ENCODE measurements at places on chromosomes 1 and 21.

GRCh38 chr1:236837115-236837514 lies 42.0 kb downstream of the MTR start:
- DNase-seq, result no peak

- DNase-seq, result no peak
Observed at GRCh38 chr1:89837036-89837481, 16.2 kb downstream of the LRRC8D start.

GRCh38 chr1:171180670-171181069 lies 4.4 kb upstream of the FMO2 start:
- no peak for DNase-seq

- DNase-seq, result peak; percentile 29
Observed at GRCh38 chr1:11804666-11805421, 920 bp downstream of the MTHFR start.

- DNase-seq, result no peak
Observed at GRCh38 chr1:101820071-101820470, 176.7 kb downstream of the OLFM3 start.

- DNase-seq, result no peak
Observed at GRCh38 chr1:4585705-4586104, 68.7 kb upstream of the AJAP1 start.

DNA sequence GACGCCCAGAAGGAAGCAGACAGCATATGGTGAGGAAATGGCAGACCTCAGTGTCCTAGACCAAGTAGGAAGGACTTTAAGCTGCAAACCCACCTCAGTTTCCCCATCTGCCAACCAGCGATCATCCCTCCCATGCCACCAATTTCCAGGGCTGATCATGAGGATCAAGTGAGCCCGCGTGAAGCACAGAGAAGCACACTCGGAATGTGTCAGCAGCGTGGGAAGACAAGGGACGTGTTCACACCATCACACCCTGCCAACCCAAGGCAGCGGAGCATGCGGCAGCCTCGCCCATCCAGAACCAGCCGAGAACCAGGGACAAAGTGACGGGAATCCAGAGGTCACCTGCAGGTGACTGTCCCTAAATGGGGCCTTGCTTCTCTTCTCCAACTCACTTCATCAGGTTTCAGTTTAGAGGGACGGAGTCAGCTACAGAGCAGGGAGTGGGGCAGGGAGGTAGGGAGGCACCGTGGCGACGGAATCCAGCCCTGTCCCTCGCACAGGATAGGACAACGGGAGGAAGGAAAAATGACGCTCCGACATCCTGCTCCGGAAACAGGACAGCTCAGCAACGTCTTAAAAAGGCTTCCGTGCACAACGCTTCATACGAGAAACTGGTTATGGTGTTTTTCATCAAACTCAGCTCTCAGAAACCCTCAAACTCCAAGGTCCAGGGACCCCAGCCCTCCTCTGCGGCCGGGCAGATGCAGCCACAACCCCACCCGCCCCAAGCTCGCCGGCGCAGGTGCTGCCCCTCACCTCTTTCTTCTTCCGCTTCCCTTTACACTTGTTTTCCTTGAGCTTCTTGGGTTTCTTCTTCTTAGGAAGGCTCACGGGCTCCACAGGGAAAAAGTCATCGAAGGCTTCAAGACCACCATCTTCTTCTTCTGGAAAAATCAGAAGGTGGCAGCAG lies 12.5 kb downstream of the CHD5 start:
- DNase-seq, result no peak

- DNase-seq, result peak; percentile 40
Observed at GRCh38 chr1:185559684-185560331, 174.4 kb upstream of the HMCN1 start.

DNA sequence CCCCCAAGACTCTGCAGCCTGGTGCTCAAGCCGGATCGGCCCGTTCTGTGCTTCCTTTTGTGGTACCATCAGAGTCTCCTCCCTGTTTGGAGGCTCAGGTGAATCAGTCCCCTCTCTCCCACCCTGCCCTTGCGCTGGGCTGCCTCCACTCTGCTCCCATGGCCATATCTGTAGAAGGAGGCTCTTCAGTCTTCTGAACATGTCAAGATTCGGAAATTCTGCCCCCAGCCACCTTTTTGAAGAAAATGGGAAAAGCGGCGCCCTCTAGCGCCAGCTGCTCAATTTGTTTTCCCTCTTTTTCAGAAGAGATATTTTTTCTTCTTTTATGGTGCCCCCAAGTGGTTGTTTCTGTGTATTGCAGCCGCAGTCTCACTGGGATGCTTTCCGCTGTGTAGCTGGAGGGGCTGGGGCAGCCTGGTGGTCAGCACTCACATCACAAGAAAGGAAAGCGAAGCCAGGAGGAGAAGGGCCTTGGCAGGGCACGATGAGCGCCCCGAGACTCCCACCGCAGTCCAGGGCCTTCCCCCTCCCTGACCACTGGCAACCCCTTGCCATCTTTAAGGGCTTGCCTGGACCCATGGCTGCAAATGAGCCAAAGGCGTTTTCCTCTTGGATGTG lies 58.4 kb upstream of the CACNA1E start:
- DNase-seq, result peak; percentile 74

DNA sequence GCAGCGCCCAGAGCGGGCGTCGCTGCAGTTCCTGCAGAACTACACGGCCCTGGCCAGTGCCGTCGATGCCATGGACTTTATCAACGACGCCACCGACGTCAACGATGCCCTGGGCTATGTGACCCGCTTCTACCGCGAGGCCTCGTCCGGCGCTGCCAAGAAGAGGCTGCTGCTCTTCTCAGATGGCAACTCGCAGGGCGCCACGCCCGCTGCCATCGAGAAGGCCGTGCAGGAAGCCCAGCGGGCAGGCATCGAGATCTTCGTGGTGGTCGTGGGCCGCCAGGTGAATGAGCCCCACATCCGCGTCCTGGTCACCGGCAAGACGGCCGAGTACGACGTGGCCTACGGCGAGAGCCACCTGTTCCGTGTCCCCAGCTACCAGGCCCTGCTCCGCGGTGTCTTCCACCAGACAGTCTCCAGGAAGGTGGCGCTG lies 22.0 kb downstream of the COL6A1 start:
- no peak for DNase-seq

- DNase-seq, result no peak
Observed at GRCh38 chr1:53688381-53689102, 50.4 kb downstream of the GLIS1 start.

DNA sequence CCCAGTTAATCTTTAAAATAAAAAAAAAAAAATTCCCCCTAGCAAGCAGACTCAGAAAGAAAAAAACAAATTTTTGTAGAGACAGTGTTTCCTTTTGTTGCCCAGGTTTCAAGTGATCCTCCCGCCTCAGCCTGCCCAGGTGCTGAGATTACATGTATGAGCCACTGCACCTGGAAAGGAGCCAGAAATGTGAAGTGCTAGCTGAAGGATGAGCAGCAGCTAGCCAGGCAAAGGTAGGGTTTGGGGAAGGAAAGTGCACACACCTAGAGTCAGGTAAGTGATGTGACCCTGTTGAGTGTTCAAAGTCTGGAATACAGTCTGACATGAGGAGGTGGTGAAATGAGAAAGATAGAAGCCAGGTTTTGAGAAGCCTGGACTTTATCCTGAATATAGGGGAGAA lies 1.7 kb downstream of the AKR1A1 start:
- no peak for DNase-seq

DNA sequence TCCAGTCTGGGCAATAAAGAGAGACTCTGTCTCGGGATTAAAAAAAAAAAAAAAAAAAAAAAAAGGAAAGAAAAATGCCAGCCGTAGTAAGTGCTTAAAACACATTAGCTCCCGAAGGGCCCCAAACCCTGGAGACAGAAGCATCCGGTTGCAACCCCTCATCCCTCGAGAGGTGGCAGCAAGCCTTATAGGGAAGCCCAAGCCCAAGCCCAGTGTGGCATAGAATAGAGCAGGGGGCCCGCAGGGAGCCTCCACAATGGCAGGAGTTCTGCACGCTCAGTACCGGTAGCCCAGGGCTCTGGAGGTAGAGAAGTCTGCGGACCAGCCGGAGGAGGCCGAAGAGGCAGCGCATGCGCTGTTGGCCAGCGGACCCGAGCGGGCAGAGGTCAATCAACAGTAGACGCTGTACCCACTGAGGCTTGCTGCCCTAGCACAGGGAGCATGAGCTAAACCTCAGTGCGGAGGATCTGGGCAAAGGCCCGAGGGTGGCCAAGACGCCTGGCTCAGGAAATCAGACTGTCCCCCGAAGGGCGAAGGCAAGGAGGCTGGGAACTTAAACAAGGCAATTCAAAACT lies 34.1 kb upstream of the C1orf198 start:
- DNase-seq, result no peak

DNA sequence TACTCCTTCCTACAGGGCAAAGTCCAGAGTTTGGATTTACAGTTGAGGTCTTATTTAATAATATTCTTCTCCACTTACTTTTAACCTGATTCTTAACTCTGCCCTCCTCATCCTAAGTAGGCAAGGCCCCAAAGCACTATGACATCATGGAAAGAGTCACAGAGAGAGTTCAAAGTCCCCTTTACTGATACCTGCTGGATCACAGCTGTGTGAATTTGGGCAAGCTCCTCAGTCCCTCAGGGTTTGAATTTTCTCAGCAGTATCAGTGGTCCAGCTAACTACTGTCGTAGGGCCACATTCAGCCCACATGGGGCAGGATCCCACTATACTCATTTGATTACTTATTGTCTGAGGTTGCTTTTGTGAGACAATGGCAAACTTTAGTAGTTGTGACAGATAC lies 16.0 kb downstream of the TYW3 start:
- no peak for DNase-seq

GRCh38 chr21:29787361-29787909 lies 152.4 kb downstream of the GRIK1 start:
- DNase-seq, result no peak

DNA sequence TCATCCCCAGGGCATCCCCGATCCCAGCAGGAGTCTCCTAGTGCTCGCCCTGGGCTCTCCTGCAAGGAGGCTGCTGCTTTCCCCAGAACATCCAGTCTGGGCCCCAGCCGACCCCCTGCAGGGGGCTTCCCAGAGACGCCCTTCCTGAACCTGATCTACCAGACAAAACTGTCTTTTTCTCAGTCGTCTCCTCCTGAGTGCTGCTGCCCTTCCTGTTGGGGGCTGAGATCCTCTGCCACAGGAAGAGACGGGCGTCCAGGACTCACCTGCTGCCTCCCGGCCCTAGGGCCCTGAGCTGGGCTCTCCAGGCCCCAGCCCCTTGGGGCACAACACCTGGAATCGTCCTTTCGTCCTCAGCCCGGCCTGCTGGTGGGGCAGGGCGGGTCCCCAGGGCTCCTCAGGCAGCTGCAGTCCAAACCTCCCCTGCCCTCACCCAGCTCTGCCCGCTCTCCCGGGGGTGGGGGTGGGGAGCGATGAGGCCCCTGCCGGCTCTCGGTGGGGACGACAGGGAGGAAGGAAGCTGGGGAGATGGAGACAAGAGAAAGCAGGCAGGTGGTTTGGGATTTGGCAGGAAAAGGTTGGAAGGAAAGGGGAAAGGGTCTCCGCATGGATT lies 36.9 kb downstream of the TP73 start:
- DNase-seq, result no peak

- peak; percentile 70 for DNase-seq
Observed at GRCh38 chr1:225809842-225810578, at the start of gene EPHX1. Gene EPHX1 (plus strand): TSS chr1:225810124. CDS start chr1:225828730, 18,606 bp downstream.

- no peak for DNase-seq
Observed at GRCh38 chr1:147579532-147579931, 38.2 kb downstream of the BCL9 start.

DNA sequence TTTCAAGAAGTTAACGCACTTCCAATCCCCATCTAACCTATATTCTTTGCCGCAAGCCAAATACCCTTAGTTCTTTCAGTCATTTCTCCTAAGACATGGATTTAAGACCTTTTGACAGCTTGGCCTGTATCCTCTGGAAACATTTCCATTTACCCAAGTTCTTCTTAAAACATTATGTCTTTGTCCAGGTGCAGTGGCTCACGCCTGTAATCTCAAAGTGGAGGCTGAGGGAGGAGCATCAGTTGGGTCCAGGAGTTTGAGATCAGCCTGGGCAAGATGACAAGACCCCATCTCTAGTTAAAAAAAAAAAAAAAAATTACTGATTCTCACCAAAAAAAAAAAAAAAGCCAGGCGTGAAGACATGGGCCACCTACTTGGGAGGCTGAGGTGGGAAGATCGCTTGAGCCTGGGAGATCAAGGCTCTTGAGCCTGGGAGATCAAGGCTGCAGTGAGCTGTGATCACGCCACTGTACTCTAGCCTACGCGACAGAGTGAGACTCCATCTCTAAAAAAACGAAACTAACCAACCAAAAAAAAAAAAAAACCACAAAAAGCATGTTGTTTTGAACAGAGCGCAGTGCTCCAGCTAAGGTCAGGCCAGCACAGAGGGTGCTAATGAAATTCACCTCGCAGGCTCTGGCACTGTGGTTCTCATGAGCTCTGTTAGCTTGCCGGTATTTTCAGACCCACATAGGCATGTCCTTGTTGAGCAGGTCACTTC lies 36.0 kb downstream of the NUAK2 start:
- DNase-seq, result peak; percentile 55

GRCh38 chr1:57957576-57957975 lies 533.7 kb upstream of the DAB1 start:
- DNase-seq, result no peak

DNA sequence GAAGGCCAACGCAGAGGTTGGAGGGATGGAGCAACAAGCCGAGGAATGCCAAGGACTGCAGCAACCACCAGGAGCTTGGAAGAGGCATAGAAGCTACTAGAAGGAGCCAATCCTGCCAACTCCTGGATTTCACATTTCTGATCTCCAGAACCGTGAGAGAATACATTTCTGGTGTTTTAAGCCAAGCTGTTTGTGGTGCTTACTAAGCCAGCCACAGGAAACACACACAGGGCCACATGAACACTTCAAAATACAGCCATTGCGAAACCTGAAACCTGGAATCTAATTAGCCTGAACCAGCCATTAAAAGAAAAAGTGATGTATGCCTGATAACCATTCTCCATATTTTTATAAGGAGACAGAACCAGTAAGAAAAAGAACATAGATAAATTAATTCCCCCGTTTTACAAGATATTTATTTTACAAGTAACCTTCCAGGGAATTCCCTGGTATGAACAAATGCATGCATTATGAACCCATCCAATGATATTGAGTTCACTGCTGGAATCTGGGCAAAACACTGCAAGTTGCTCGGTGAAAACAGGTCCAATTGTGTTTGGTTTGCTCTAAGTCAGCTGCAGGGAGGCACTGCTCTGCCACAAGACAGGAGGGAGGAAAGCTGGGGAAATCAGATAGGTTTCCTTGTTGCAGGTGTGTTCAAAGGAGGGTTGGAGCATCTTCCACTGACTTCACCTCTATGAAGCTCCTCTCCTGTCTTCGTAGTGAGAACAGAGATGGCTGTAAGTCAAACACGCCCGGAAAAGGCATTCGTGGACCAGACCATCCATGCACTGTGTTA lies 70.2 kb downstream of the ETS2 start:
- no peak for DNase-seq

- peak; percentile 75 for DNase-seq
Observed at GRCh38 chr1:46532498-46533178, 18.8 kb downstream of the KNCN start.
